Daoy (cell line): ENCODE measurements at places on chromosomes 4 and X. TPM values are rescaled to one million over a fixed set of nuclear protein-coding genes. Genes with fewer than 3 reads are reported as not detected.
A peak's percentile ranks its signal among the peaks of the same experiment; 100 is the strongest.

The SLC34A2 gene
- not detected in 2 replicates for total RNA-seq

The BMP3 gene
- 0.63 TPM in 1 of 2 replicates, not detected in the other for total RNA-seq

The ASB12 gene
- not detected in 2 replicates for total RNA-seq

The ATOH1 gene
- total RNA-seq = not detected in 2 replicates

The TRPC5OS gene
- total RNA-seq = not detected in 2 replicates

DNA sequence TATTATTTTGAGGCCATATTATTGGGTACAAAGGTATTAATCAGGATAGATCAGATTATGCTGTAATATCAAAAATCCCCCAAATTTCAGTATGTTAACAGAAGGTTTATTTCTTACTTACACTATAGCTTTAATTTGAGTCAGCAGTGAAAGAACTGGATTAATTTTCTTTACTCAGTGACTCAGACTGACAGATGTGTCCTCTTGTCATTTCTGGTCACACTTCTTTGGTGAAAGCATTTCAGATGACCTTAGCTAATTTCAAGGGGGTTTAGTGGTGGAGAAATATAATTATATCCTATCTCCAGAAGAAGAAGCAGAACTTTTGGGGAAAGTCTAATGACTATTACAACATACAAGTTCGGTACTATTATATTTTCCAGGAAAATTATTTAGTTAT, 12.4 kb downstream of the DDIT4L start:
- no peak for DNase-seq

GRCh38 chrX:80984118-80984517, 174.4 kb upstream of the BRWD3 start:
- no peak for DNase-seq

- DNase-seq = peak; percentile 51
Measured at GRCh38 chrX:1462596-1463251, 10.0 kb upstream of the ASMTL start.
